ENCODE measurements at places on chromosomes 13 and 19. TPM values are rescaled to one million over a fixed set of nuclear protein-coding genes. Genes with fewer than 3 reads are reported as not detected.

TUBB4A gene
- not detected for total RNA-seq

RFPL4A gene
- total RNA-seq = not detected

ALOX5AP gene
- not detected for total RNA-seq

WASF3 gene
- total RNA-seq = 23.0 TPM

PTPRS gene
- total RNA-seq = 21.9 TPM

VRK3 gene
- 33.4 TPM for total RNA-seq

SYT5 gene
- 0.07 TPM for total RNA-seq

UQCR11 gene
- total RNA-seq = 32.0 TPM

CEACAM16 gene
- total RNA-seq = not detected

KLHL1 gene
- not detected for total RNA-seq

PRSS57 gene
- not detected for total RNA-seq

GFY gene
- total RNA-seq = not detected

ZIC5 gene
- not detected for total RNA-seq

SOX1 gene
- total RNA-seq = not detected

NCR1 gene
- total RNA-seq = not detected

UBE2L5 gene
- total RNA-seq = not detected

DNAJC15 gene
- 15.7 TPM for total RNA-seq

ATCAY gene
- total RNA-seq = not detected

CEACAM20 gene
- not detected for total RNA-seq

GPR32 gene
- total RNA-seq = not detected

SBK3 gene
- 0.65 TPM for total RNA-seq

FAM32A gene
- total RNA-seq = 101 TPM

EPN1 gene
- 86.4 TPM for total RNA-seq

PSG11 gene
- not detected for total RNA-seq

ZNF418 gene
- 2.4 TPM for total RNA-seq

BCL3 gene
- total RNA-seq = 5.5 TPM

ZNF225 gene
- total RNA-seq = 5.9 TPM

NCAN gene
- total RNA-seq = not detected

IQCN gene
- 0.40 TPM for total RNA-seq

SPRED3 gene
- total RNA-seq = 11.0 TPM

SH2D3A gene
- not detected for total RNA-seq

MAP2K2 gene
- 156 TPM for total RNA-seq

TEX29 gene
- not detected for total RNA-seq

PET100 gene
- 13.8 TPM for total RNA-seq

RUBCNL gene
- total RNA-seq = not detected

MEIOSIN gene
- total RNA-seq = not detected

SERPINE3 gene
- total RNA-seq = 0.07 TPM

Data from thoracic aorta endothelial cell (primary cell).